Activated T-cell treated with anti-CD3 and anti-CD28 coated beads, Interleukin-2, amount 50 U/mL, for 72 hours (primary cell): ENCODE measurements at places on chromosomes 1 and 21.

GRCh38 chr1:110433803-110434202, 17.1 kb upstream of the PROK1 start:
- no peak for DNase-seq

DNA sequence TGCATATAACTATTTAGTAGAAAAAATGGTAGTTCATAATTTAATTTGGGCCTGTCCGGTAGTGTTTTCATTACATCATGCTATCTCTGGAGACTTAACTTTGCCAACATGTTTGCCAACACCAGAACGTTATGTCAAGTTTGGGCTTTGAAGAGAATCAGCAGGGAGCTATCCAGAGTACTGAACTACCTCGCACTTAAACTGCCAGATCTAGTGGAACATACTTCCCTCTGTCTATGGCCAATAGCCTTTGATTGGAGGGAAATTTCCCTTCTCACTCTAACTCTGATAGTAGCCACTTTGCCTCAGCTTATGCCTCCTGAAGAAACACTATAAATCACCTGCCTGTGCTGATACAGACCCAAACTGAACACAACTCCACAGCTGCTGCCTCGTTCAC, 10.0 kb downstream of the LRRC53 start:
- DNase-seq = no peak

DNA sequence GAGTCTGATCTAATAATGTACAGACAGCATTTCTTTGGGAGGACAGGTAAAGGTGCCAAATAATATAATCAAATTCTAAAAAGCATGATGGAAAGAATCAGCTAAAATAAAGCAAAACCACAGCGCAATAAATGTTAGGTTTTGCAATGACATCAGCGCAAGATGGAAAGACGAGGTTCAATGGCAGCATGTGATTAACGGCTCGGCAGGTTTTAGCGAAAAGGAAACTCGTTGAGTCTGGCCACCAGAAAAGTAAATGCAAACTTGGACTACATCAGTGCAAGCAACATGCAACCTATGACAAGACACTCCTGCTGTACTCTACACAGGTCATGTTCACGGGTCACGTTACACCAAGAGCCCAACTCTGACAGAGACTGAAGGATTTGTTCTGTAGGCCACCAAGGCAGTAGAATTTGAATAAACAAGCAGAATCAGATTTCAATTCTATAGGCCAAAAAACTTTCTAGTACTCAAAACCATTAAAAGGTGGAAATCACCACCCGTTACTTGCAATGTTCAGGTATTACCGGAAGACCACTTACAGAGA, 4.5 kb downstream of the SIPA1L2 start:
- no peak for DNase-seq

- DNase-seq = no peak
Observed at GRCh38 chr21:28437061-28437460, 555.6 kb downstream of the LTN1 start.

DNA sequence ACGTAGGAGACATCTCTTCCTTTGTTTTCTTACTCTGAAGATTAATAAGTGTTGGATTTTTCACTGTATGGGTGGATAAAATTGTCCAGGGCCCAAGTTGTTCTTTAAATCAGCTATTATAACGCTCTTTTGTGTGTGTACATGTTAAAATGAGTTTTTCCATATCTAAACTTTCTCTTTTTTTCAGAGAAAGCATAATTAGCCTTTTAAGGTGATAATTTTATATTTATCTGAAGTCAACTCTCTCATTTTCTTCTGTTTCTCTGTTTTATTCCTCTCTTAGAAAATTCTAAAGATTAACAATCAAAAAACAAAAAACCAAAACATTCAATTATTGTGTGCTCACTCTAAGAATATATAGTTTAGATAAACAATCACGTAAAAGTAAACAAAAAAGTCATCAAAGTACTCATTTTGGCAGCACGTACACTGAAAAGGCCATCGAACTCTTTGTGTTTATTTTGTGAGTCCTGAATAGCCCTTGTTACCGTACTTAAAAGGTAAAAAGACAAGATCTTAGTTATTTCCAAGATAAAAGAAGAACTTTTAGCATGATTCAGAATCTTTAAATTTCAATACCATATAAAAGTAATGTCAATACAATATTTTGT, 7.2 kb upstream of the CDC73 start:
- DNase-seq = no peak

DNA sequence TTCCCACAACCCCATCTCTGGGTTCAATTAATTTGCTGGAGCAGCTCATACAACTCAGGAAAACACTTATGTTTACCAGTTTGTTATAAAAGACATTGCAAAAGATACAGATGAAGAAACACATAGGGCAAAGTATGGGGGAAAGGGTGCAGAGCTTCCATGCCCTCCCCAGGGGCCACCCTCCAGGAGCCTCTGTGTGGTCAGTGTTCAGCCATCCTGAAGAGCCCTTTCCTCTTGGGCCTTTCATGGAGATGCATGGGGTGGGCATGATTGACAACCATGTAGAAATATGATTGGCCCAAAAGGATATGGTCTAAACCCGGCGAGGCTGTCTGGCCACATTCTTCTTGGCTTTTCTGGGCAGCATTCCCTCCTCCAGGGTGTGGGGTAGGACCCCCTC, 56.8 kb upstream of the PDE9A start:
- no peak for DNase-seq

GRCh38 chr1:202259705-202260104, 66.1 kb downstream of the LGR6 start:
- no peak for DNase-seq

GRCh38 chr1:58966103-58966916, 182.5 kb upstream of the JUN start:
- no peak for DNase-seq

DNA sequence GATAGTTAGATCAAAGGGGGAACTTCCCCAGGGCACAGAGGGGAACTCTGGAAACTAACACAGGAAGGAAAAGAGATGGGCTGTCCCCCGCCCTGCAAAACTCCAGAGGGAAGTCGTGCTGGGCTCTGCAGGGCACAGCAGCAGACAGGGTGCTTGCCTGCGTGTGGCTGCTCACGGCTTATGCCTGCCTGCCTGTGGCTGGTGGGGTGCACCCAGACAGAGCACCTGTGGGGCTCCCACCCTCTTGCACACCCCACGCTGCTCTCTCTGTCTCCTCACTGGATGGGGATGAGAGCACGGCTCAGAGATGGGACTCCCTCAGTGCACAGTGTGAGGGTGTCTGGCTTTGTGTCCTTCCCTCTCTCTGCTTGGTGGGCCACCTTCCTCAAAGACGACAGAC, 13.5 kb upstream of the ETV3L start:
- DNase-seq = no peak

DNA sequence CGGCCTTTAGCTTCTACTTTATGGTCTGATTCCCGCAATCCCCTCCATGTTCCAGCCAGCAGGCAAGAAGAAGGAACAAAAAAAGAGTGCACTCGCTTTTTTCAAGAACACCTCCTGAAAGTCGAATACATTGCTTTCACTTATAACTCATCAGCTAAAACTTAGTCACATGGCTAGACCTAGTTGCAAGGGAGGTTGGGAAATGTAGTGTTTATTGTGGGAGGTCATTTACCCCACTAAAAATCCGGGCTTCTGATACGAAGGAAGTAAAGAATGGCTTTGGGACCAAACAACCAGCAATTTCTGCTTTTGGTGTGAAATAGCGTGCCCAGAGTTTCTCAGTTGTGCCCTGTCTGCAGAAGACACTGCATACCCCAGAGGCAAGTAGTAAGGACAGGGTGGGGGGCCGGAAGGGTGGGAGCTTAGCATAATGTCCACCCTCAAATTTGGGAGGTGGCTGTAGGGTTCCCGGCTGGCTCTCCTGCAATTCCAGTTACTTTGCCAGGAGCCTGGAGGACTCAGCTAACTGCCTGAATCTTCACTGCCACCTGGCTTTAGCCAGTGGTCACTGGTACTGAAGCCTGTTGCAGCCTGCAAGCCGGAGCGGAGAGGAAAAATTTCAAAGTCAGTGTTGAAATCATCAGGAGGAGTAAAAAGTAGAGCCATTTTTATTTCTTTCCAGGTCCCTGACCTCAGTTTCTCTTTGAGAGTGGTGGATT, 57.7 kb upstream of the F3 start:
- no peak for DNase-seq
